ENCODE measurements at places on chromosomes 11 and 22.

GRCh38 chr22:19509923-19510322 is 14.3 kb downstream of the CLDN5 start:
- no peak for DNase-seq

- no peak for DNase-seq
Measured at GRCh38 chr22:34804604-34805003, 261.4 kb upstream of the ISX start.

DNA sequence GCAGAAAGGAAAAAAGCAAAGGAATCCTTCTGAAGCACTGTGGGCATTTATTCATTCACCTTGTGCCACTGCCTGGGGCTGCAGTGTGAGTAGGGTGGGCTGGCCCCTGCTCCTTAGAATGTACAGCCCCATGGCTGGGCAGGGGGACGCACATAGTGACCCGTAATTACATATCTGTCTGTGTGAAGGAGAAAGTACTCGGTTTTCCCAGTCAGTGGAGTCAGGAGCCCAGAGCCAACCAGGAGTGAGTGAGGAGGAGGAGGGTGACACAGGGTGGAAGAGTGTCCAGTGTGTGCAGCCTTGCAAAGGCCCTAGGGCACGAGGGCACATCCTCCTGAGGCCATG is 91.9 kb downstream of the CDKN1C start:
- no peak for DNase-seq

DNA sequence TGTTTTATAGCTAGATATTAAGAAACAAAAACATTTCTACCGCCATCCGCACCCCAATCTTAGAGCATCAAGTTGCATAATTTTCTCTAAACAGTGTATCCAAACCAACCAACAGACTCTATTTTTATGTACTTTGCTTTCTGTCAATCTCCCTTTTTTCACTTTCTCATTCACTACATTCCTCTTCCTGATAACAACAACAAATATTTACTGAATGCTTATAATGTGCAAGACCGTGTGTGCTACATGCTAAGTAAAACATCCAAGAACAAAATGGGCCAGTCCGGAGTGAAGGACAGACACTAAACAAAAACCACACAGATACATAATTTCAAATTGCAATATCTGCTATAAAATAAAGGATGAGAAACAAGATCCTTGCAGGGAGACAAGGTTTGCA is 38.6 kb upstream of the SOX6 start:
- DNase-seq: no peak

GRCh38 chr11:119991669-119992068 is 146.2 kb downstream of the TRIM29 start:
- no peak for DNase-seq

GRCh38 chr11:73916435-73916834 is 34.4 kb upstream of the DNAJB13 start:
- DNase-seq: no peak

GRCh38 chr11:129935723-129936122 is 40.3 kb upstream of the NFRKB start:
- DNase-seq: no peak

- no peak for DNase-seq
Measured at GRCh38 chr11:64000740-64001483, 14.7 kb downstream of the OTUB1 start.

- no peak for DNase-seq
Measured at GRCh38 chr11:17599460-17599925, 52.4 kb downstream of the OTOG start.

GRCh38 chr11:3089236-3090061 is 32.2 kb upstream of the CARS1 start:
- no peak for DNase-seq

GRCh38 chr11:6828103-6828502 is 17.4 kb upstream of the OR10A5 start:
- no peak for DNase-seq
